ENCODE measurements at places on chromosomes 5 and 9. TPM values are rescaled to one million over a fixed set of nuclear protein-coding genes. Genes with fewer than 3 reads are reported as not detected.

DNA sequence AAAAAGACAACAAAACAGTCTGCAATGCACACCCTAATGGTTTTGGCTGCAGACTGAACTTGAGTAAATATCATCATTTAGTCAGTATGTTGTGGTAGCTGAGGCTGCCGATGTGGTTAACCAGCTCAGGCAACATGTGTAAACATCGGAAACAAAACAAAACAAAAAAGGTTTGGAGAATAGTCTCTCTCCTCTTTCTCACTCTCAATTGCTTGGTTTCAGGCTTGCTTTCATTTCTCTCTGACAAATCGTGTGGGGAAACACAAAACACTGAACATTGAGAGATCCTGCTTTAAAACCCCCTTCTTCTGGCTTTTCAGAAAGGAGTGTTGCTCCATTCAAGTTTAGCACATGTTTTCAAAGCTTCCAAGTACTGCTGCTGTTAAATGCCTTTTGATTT, 453.3 kb downstream of the BNC2 start:
- H3K27ac ChIP-seq = no peak overlapping the region
- no peaks in the 10 kb centered on the region for H3K36me3 ChIP-seq
- H3K27me3 ChIP-seq = no peaks in the 10 kb centered on the region
- H3K4me3 ChIP-seq = no peak overlapping the region
- no peak for DNase-seq
- no peaks in the 10 kb centered on the region for H3K4me1 ChIP-seq

GRCh38 chr9:79682076-79682736, 110.4 kb downstream of the TLE4 start:
- no peaks in the 10 kb centered on the region for H3K4me1 ChIP-seq
- H3K4me3 ChIP-seq = no peak overlapping the region
- H3K27ac ChIP-seq = no peak overlapping the region
- DNase-seq = peak; percentile 69
- no peaks in the 10 kb centered on the region for H3K36me3 ChIP-seq
- H3K27me3 ChIP-seq = no peaks in the 10 kb centered on the region

DNA sequence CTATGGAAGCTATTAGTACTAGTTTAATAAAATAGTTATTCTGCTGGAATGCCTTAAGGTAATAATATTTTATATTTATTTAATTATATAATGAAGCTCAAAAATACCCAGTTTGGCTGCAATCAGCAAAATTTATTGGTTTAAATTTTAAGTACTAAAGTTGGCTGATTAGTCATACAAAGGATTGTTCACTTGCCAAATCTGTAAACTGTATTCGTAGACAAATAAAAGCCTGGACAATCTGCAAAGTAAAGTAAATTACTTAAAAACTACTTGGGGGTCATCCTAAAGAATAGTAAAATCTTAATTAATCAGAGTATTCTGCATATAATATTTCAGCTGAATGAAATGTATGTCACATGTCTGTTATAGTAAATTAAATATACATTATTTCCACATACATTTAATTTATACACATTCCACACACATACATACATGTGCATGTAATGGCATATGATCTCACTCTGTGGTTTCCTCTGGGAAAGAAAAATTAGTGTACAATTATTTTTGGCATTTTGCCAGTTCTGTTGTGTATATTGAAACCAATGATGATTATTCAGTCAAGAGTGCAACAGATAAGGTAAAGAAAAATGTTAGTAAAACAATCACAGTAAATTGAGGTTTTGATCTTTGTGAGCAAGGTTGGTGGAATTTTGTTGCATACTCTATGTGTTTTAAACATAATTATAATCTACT, 455.9 kb downstream of the CDH9 start:
- no peaks in the 10 kb centered on the region for H3K27me3 ChIP-seq
- no peak for DNase-seq
- H3K36me3 ChIP-seq = no peaks in the 10 kb centered on the region
- no peak overlapping the region for H3K4me3 ChIP-seq
- H3K4me1 ChIP-seq = no peaks in the 10 kb centered on the region
- no peak overlapping the region for H3K27ac ChIP-seq

DNA sequence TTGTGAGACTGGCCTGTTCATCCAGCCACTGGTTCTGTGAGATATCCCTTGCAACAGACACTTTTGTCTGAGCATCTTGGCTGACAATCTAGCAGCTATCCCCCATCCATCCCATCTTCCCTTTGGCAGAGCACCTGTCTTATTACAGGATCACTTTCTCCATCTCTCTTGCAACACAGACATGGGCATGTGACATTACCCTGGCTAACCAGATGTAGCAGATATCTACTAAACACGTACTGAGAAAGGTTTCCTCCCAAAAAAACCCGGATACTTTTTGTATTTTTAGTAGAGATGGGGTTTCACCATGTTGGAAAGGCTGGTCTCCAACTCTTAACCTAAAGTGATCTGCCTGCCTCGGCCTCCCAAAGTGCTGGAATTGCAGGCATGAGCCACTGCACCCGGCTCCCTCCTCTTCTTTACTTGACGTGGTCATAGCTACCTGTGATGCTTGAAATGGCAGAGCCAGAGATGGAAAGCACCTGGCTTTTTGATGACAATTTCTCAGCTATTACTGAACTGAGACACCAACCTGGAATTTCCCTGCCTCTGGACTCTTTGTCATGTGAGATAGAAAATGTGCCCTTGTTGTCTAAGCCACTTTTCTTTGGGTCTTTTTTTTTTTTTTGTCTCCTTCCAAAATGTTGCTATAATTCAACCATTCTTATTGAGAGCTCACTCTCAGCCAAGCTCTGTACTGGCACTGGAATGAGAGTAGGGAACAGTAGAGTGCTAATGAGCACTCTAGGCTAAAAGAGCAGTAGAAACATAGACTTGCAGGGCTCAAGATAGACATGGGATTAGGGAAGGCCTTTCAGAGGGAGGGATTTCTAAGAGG, 32.6 kb downstream of the FNBP1 start:
- no peaks in the 10 kb centered on the region for H3K27me3 ChIP-seq
- no peaks in the 10 kb centered on the region for H3K4me1 ChIP-seq
- no peak for DNase-seq

DNA sequence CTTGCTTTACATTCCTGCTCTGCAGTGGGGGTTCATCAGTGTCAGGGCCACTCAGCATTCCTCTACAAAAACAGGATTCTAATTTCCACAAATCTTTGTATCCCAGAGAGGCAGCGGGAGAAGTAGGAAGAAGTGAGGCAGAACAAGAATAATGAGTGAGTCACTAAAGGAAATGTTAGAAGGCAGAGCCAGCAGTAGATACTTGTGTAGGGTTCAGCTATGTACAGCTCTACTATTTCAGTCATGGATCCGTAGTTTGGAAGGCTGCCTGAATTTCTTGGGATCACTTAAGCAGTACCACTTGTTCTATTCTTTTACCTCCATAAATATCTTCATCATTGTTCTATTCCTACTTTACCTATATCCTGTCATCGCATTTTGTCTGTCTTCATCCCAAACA, 246.3 kb upstream of the TLE4 start:
- H3K4me1 ChIP-seq = no peaks in the 10 kb centered on the region
- no peaks in the 10 kb centered on the region for H3K36me3 ChIP-seq
- H3K27me3 ChIP-seq = no peaks in the 10 kb centered on the region
- no peak overlapping the region for H3K27ac ChIP-seq

DNA sequence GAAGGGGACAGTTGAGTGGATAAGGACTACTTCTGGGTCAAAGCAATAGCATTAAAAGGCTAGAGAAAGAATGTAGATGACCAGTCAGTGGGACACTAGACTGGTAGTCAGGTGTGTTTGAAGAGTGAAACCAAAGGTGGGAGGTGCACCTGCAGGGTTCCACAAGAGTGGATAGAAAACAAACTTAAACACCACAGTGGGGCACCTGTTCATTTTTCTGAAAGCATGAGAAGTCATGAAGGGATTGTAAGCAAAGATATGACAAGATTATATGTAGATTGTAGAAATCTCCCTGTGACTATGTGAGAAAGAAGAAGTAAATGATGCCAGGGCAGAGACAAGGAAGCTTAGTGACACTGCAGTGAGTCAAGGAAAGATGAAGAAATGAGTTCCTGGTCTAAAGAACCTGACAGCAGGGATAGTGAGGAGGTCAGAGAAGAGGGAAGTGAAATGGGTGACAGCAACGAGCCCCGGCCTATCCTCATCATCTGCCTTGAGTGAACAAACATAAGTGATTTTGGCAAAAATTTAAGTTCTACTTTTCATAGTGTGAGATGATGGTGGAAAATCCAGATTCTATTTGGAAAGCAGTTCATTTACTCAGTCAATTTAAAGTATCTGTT, 296.9 kb downstream of the TLE4 start:
- H3K36me3 ChIP-seq = no peaks in the 10 kb centered on the region
- no peak overlapping the region for H3K4me3 ChIP-seq
- no peaks in the 10 kb centered on the region for H3K27me3 ChIP-seq
- H3K27ac ChIP-seq = no peak overlapping the region
- no peaks in the 10 kb centered on the region for H3K4me1 ChIP-seq
- DNase-seq = no peak

GRCh38 chr5:168162464-168162863, 129.0 kb upstream of the WWC1 start:
- no peaks in the 10 kb centered on the region for H3K27me3 ChIP-seq
- H3K4me3 ChIP-seq = no peak overlapping the region
- DNase-seq = peak; percentile 74
- no peaks in the 10 kb centered on the region for H3K36me3 ChIP-seq

- H3K36me3 ChIP-seq = no peaks in the 10 kb centered on the region
- no peak for DNase-seq
- H3K4me3 ChIP-seq = no peak overlapping the region
- H3K27me3 ChIP-seq = peaks cover 29% of the 10 kb centered on the region
- no peak overlapping the region for H3K27ac ChIP-seq
Measured at GRCh38 chr9:136192289-136193126, 12.4 kb downstream of the LHX3 start.

DNA sequence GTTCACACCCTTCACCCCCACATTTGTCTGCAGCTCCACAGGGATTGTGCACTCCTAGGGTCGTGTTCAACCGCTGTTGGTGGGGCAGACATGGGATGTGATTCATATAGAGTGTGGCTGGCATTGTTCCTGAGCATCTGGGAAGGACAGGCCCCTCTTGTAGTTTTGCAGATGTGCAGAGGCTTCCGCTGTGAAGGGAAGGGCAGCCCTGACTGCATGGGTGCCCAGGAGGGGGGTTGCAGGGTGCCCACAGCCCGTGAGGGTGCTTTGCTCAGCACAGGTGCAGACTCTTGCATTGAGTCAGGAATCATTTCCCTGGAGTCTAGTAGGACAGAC, 30.2 kb upstream of the PITX1 start:
- no peak overlapping the region for H3K4me3 ChIP-seq
- no peaks in the 10 kb centered on the region for H3K4me1 ChIP-seq
- no peaks in the 10 kb centered on the region for H3K36me3 ChIP-seq

DNA sequence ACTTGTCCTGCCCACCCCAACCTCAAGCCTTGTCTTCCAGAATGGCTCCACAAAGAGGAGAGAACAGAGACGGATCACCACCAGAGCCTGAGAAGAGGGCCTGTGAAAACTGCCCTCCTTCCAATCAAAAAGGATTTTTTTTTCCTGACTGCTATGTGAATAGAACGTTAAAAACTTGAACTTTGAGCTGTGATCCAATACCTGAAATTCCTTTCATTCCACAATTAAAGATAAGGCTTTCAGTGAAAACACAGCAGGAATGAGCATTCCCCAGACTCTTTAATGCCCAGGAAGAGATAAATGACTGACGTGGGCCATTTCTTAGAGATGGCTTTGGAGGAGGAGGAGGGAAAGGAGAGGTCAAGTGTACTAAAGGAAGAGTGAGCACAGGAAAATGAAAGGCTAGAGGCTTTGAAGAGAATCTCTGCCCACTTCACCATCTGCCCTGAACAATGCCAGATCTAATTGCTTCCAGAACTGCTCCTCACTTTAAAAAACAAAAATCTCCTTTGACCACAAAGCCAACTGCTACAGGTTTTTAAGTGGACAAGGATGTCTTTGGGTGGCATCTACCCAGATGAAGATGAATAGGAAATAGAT, 177.9 kb upstream of the MAP3K1 start:
- peak overlapping the region; percentile 86 for H3K27ac ChIP-seq
- peak; percentile 71 for DNase-seq
- H3K4me1 ChIP-seq = peaks cover 21% of the 10 kb centered on the region
- no peaks in the 10 kb centered on the region for H3K27me3 ChIP-seq

DNA sequence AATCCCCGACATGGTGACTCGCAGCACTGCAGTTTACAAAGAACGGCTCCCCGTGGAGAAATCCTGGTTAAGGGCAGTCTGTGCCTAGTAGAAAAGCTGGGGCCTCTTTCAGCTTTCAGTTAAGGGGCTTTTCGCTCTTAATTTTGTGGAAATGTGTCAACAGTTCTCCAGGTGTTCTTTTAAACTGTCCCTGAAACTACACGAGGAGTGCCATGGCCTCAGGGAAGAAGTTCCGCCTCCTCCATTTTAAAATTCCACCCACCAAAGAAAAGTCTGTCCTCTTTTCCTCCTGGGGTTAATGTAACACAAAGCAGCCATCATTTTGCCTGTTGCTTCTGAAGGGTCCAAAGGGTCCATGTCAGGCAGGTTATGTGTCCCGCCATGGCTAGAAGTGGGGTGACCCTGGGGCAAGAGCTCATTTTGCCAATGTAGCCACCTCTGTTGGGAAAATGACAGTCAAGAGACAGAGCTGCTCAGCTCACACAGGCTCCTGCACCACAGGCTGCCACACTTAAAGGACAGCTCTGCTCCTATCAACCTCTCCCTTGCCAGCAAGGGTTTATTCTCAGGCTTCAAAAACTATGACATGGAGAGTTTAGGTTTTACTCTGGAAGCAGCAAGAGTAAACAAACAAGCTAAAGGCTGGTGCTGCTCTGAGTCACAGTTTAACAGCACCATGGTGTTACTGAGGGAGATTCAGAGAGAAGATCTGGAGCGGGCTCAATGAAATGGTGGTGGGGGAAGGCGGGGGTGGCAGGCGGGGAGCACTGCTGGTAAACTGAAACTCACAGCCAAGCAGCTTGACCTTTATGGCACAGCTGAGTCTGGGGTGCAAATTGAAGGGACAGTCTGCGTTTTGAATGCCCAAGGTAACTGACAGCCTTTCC, 3.2 kb downstream of the WHRN start:
- no peaks in the 10 kb centered on the region for H3K36me3 ChIP-seq
- peaks cover 12% of the 10 kb centered on the region for H3K4me1 ChIP-seq
- no peaks in the 10 kb centered on the region for H3K27me3 ChIP-seq
- peak overlapping the region; percentile 35 for H3K27ac ChIP-seq
- no peak overlapping the region for H3K4me3 ChIP-seq

CCNI2 gene
- 3.4 TPM for total RNA-seq

GHR gene
- total RNA-seq = 3.7 TPM

SLC34A3 gene
- 0.13 TPM for total RNA-seq
